ENCODE measurements at places on chromosomes 4 and X.

DNA sequence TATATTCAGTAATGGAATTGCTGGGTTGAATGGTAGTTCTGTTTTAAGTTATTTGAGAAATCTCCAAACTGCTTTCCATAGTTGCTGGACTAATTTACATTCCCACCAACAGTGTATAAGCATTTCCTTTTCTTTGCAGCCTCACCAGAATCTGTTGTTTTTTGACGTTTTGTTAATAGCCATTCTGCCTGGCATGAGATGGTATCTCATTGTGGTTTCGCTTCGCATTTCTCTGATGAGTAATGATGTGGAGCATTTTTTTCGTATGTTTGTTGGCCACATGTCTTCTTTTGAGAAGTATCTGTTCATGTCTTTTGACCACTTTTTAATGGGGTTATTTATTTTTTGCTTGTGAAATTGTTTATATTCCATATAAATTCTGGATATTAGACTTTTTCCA, 13.6 kb upstream of the MAGED4B start:
- DNase-seq, result no peak

DNA sequence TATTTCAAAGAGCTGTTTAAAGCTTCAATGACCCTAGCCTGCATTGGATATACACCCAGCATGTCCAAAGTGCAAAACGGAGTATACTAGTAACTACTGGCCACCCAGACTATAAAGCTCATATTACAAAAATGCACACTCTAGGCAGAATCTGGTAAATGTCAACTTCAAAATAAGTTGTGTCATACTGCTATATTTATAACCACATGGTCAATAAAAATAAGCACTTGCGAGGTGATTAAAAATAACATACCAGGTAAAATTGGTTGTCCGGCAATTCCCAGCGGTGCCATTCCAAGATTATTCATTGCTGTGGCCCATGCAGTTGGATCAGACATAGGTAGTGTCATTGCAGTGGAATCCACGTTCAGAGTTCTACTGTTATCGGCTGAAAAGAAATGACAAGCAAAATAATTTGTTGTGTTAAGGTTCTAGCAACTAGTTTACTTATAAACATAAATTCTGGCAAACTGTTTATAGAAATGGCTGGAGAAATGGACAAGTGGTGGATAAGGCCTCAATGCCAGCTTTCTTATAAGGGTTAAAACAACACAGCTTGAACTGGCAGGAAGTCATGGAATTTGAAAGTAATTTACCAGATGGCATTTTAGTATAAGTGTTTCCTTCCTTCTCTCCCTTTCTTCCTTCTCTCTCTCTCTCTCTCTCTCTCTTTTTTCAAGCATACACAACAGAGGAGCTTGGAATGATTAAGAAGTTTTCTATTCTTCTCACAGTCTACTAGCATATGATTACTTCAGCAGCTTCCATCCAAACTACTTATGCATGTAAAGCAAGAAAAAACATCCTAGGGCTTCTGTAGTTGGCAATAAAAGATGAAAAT, 199.9 kb downstream of the ENOX2 start:
- no peak for DNase-seq

- DNase-seq, result no peak
Observed at GRCh38 chr4:123215536-123215935, 181.1 kb upstream of the SPRY1 start.

GRCh38 chr4:151678048-151678872, 82.5 kb downstream of the GATB start:
- no peak for DNase-seq

GRCh38 chrX:110318664-110318968, 731 bp upstream of the AMMECR1 start:
- no peak for DNase-seq

DNA sequence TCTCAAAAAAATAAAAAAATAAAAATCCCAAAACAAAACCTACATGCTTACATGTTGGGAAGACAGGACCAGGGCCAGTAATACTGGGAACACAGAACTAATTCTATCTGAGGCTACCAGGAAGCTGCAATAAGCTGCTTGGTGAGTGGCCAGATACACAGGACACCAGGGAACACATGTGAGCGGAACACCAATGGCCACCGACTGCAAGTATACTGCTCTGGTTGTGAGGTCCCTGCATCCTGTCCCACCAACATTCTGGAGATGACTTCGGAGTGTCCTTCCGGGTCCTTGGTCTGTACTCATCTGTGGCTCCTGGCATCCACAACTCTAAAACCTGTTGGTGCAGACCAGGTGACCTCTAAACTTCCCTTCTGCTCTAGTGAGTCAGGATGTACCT, 2.7 kb downstream of the TNIP2 start:
- no peak for DNase-seq

Data from right renal pelvis (tissue), 4 donors.